ENCODE measurements at places on chromosomes 7 and 10.

DNA sequence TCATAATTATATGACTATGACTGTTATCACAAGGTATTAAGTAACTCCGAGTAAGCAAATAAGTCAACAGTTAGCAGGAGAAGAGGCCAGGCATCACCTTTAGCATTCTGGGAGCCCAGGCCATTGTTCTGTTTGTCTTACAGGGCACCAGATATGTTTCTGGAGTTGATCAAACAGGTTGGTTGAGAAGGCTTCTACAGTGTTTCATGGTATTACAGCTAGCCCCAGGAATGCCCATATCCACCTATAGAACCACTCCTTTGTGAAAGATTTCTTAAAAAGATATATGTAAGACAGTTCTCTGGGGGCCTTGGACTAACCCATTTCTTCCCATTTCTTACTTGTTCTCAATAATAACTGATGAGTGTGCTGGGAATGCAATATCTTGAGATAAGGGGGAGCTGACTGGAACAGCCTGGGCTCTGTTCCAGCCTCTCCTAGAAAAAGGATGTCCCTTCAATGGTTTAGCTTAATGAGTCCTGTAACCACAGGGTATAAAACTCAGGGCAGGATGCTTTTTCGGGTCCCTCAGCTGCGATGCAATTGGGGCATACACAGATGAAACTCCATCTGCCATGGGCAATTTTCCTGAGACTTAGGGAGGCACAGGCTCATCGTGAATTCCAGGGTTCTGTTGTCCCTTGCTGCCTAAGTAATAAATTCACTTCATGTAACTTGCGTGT, 286.4 kb downstream of the BAMBI start:
- DNase-seq, result no peak

GRCh38 chr7:26090927-26091519, 61.0 kb upstream of the NFE2L3 start:
- peak; percentile 61 for DNase-seq

DNA sequence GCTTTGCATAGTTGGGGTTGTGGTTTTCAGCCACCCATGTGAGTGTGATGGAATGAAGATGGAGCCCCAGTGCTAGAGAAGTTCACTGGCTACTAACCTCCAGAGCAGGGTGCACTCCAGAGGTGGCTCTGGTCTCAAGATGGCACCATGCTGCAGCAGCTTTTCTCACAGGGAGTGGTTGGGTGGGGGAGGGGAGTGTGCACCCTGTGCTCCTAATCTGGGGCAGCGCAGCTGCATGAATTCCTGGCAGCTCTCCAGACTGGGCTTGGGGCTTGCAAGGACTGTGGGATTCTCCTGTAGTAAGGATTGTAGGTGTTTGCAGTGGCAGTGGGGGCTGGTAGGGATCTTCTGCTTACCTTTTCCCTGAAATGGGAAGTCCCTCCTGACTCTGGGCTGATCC, 23.7 kb downstream of the PHTF2 start:
- DNase-seq, result peak; percentile 91

DNA sequence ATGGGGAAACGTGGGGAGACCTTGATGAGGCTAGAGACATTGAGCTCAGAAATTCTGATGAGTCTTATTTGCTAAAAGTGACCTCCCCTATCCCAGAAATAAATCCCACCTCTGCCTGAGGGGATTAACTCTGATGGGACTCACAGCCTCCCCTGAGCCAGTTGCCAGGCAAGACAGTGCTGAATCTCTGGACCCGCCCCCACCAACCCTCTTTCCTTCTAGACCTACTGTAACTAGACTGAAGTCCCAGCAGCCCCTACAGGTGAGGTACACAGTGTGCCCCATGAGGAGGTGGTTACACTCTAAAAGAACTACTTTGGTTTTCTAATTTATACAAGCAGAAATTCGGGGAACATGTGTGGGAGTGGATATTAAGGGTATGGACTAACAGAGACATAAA, 42.9 kb downstream of the PTPRE start:
- DNase-seq, result no peak

- DNase-seq, result no peak
Measured at GRCh38 chr7:106595922-106596321, 65.0 kb downstream of the CCDC71L start.

GRCh38 chr7:322111-322671, 32.2 kb downstream of the FOXL3 start:
- peak; percentile 50 for DNase-seq

GRCh38 chr7:46494028-46494427, 573.0 kb upstream of the IGFBP3 start:
- no peak for DNase-seq

DNA sequence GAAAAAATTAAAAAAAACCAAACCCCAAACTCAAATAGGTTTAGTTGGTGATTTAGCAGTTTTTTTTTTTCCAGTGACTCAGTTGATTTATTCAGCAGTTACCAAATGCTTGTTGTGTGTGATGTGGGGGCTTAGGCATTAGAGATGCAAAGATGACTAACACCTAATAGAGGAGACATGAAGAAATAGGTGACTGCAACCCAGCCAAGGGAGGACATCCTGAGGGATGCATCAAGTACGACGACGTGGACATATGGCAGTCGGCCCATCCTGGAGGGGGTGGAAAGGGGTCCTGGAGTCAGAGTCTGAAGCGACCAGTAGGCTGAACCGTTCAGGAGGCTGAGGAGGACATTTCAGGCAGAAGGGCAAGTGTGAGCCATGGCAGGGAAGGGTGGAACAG, 35.5 kb downstream of the LRMDA start:
- no peak for DNase-seq

All from OCI-M1 (cell line).